Activated B cell treated with CpG ODN at 0.5 μM for 24 hours (primary cell): ENCODE measurements at places on chromosomes 3 and 15.

DNA sequence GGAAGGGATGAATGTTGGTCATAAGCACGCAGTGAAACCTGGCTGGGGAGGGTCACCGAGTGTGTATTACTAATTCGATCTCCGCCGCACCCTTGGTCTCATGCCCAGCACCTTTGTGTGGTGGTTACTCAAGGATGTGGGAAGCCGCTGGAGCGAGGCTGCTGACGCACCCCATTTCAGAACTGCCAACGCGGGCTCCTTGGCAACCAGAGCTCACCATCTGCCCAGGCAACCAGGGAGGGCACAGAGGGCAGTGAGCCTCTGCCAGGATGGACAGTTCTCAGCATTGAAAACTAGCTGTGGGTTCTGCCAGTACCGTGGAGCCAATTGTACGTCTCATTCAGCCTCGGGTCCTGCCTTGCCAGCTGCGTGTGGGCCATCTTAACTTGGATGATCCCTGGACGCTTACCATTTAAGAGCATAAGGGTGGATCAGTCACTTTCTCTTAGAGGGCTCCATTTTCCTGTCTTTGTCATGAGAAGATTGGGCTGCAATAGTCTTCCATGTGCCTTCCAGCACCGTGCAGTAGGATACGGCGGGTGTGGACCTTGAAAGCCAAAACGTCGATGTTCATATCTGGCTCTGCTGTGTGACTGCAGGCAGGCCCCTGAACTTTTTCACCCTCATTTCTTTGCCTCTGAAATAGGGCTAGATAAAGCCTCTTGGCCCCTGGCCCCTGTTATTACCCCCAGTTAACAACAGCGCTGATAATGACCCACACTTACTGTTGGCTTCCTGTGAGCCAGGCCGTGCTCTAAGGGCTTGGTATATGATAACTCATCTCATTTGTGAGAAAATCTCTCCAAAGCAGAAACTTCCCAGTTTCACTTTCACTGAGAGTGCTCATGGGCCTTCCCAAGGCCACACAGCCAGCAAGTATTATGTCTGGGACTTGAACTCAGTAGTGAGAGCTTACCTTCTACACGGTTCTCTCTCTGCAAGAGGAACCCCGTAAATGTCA is 238.8 kb downstream of the OPA1 start:
- no peak for DNase-seq
- H3K27ac ChIP-seq: peak overlapping the region; percentile 87
- peak overlapping the region; percentile 48 for H3K4me3 ChIP-seq
- H3K36me3 ChIP-seq: no peaks in the 10 kb centered on the region

DNA sequence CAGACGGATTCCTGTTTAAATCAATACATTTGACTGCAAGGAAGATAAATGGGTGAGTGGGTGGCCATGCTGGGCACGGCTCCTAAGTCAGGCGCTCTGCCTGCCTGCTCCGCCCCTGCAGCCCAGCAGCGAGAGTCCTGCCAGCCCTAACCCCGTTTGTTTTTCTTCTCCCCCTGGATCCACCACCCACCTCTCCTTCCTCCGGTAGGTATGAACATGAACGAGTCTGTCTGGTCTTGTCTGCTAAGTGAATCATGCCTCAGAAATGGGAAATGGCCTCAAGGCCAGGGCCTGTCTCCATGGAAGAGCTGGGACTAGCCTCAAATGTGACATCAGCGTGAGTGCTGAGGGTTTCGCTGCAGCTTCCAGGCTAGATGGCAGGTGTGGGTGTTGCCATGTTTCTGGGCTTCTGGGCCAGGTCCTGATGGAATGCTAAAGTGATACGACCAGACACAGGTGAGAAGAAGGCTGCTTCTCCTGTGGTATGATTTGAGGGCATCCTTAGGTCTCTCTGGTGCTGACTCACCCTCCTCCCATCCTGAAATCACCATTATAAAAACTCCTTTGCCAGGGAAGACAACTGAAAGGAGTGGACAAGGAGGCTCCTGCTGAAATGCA is 5.6 kb upstream of the FEM1B start:
- no peaks in the 10 kb centered on the region for H3K36me3 ChIP-seq
- H3K4me1 ChIP-seq: peaks cover 7% of the 10 kb centered on the region
- H3K27me3 ChIP-seq: peaks cover 12% of the 10 kb centered on the region
- no peak for DNase-seq
- no peak overlapping the region for H3K4me3 ChIP-seq

DNA sequence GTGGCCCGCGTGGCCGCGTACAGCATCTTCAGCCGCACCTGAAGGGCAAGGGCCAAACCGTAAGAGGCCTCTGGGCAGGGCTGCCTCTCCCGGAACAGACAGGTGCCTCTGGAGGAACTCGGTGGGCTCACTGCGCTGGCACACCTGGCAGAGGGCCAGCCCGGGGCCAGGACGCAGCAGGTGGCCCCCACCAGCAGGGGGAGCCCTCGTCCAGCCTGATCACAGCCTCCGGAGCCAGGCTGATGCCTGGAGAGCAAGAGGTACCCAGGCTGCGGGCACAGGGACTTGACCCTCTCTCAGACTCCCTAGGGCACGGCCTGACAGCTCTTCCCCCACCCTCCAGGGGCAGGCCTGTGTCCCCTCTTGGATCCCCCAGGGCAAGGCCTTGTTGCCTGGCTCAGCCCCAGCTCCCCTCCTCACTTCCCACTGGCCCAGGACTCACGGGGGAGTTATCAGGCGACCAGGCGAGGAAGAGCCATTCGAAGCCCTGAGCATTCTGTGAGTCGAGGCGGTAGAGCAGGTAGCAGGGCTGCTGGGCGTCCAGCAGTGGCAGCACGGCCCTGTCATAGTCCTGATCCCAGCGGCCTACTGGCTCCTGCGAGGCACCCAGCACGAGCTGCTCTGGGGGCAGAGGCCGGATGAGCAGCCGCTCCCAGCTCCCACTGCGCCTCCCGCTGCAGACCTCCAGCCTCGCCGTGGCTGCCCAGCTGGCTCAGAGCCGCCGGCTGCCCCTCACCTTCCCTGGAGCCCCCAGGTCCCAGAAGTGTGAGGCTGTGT is 6.2 kb upstream of the TLR9 start:
- no peak overlapping the region for H3K4me3 ChIP-seq
- no peak overlapping the region for H3K27ac ChIP-seq
- H3K27me3 ChIP-seq: no peaks in the 10 kb centered on the region
- peaks cover 65% of the 10 kb centered on the region for H3K36me3 ChIP-seq
- peaks cover 50% of the 10 kb centered on the region for H3K4me1 ChIP-seq

DNA sequence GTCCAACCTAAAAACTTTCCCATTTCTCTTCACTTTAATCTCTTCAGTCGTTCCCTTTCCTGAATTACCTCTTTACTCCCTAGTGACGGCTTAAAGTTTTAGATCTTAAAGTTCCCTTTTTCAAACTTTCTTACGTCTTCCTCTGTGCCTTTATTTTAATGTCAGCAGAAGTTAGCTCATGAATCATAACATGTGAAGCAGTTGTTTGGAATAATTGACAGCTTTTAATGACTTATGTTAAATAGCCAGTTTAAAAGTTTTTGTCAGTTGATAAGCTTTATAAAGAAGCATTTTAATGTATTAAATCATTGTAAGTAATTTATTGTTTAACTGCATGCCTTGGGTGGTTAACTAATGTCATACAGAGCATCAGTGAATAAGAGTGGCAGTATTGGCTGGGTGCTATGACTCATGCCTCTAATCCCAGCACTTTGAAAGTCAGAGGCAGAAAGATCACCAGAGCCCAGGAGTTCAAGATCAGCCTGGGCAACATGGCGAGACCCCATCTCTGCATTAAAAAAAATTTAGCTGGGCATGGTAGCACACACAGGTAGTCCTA is 33.9 kb downstream of the PIK3CA start:
- H3K4me1 ChIP-seq: peaks cover 45% of the 10 kb centered on the region
- DNase-seq: no peak
- H3K27me3 ChIP-seq: no peaks in the 10 kb centered on the region
- peak overlapping the region; percentile 70 for H3K27ac ChIP-seq

- no peaks in the 10 kb centered on the region for H3K27me3 ChIP-seq
- no peak overlapping the region for H3K4me3 ChIP-seq
- H3K4me1 ChIP-seq: peaks cover 5% of the 10 kb centered on the region
- peaks cover 8% of the 10 kb centered on the region for H3K36me3 ChIP-seq
- no peak overlapping the region for H3K27ac ChIP-seq
Measured at GRCh38 chr15:64521201-64521600, 60.8 kb downstream of the ZNF609 start.

- H3K27me3 ChIP-seq: peaks cover 4% of the 10 kb centered on the region
- H3K36me3 ChIP-seq: no peaks in the 10 kb centered on the region
- H3K4me3 ChIP-seq: no peak overlapping the region
- no peak for DNase-seq
- no peaks in the 10 kb centered on the region for H3K4me1 ChIP-seq
Measured at GRCh38 chr15:67307156-67307555, 52.6 kb downstream of the IQCH start.

GRCh38 chr15:39472621-39473297 is 108.1 kb upstream of the THBS1 start:
- H3K27ac ChIP-seq: no peak overlapping the region
- DNase-seq: no peak
- H3K36me3 ChIP-seq: no peaks in the 10 kb centered on the region
- H3K4me3 ChIP-seq: no peak overlapping the region

DNA sequence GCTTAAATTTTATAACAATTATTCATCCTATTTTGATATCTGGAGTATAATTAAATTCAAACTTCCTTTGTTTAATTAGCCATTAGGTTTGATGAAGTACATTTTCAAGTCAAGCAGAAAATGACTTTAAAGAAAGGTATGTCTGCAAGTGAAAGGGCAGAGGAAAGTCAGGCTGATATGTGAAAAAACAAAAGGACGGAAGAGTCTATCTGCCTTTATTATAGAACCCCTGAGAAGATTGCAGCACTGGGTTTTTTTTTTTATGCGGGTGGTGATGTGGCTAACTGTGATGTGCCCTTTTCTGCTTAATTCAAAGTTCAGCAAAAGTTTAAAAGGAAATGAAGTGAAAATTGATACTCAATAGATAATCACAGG is 83.2 kb downstream of the COL8A1 start:
- DNase-seq: no peak
- H3K27ac ChIP-seq: no peak overlapping the region
- no peak overlapping the region for H3K4me3 ChIP-seq
- no peaks in the 10 kb centered on the region for H3K4me1 ChIP-seq
- H3K36me3 ChIP-seq: no peaks in the 10 kb centered on the region
- H3K27me3 ChIP-seq: peaks cover 2% of the 10 kb centered on the region

- no peak overlapping the region for H3K4me3 ChIP-seq
- DNase-seq: no peak
- no peaks in the 10 kb centered on the region for H3K36me3 ChIP-seq
- no peak overlapping the region for H3K27ac ChIP-seq
Measured at GRCh38 chr3:116367761-116368395, 77.4 kb downstream of the LSAMP start.

GRCh38 chr3:52714335-52715302 is 8.7 kb downstream of the SPCS1 start:
- H3K36me3 ChIP-seq: peaks cover 29% of the 10 kb centered on the region
- H3K27ac ChIP-seq: no peak overlapping the region
- H3K4me1 ChIP-seq: peaks cover 17% of the 10 kb centered on the region

- no peaks in the 10 kb centered on the region for H3K27me3 ChIP-seq
- H3K36me3 ChIP-seq: no peaks in the 10 kb centered on the region
- no peak overlapping the region for H3K4me3 ChIP-seq
- H3K4me1 ChIP-seq: no peaks in the 10 kb centered on the region
- no peak for DNase-seq
Measured at GRCh38 chr3:23697416-23697815, 108.3 kb upstream of the UBE2E1 start.

DNA sequence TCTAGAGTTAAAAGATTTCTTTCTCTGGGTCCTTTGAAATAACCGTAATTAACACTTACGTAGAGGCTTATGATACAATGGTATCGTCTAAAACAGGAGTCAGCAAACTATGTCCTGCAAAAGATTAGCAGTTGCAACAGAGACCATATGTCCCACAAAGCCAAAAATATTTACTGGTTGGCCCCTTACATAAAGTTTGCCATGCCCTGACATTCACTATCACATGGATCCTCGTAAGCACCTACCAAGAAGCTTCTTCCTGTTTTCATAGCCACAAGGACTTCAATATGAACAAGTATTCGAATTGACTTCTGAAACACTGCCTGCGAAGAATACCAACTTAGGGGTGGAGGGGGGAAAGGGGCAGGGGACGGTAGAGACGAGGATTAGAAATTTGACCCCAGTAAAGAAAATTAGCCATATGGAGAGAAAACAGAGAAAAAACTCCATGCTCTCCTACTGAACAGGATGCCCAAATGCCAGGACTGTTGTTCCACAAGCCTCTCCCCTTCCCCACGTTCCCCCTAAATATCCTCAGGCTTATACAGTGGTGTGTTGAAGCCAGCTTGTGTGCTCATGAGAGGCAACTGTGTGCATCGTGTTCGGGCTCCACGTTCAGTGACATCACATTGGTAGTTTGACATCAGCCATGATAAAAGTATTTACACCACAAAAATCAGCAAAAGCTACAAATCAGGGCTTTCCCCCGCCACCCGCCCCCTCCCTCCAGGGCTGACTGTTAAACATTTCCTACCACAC is 144.1 kb upstream of the HES1 start:
- peaks cover 9% of the 10 kb centered on the region for H3K27me3 ChIP-seq
- no peak overlapping the region for H3K4me3 ChIP-seq
- H3K27ac ChIP-seq: no peak overlapping the region
- H3K36me3 ChIP-seq: no peaks in the 10 kb centered on the region

GRCh38 chr3:8712908-8713255 is 20.7 kb upstream of the CAV3 start:
- no peak overlapping the region for H3K4me3 ChIP-seq
- H3K27ac ChIP-seq: no peak overlapping the region
- no peak for DNase-seq
- H3K36me3 ChIP-seq: no peaks in the 10 kb centered on the region

- H3K4me1 ChIP-seq: peaks cover 19% of the 10 kb centered on the region
- no peaks in the 10 kb centered on the region for H3K36me3 ChIP-seq
- no peak overlapping the region for H3K27ac ChIP-seq
- no peaks in the 10 kb centered on the region for H3K27me3 ChIP-seq
- DNase-seq: no peak
- H3K4me3 ChIP-seq: no peak overlapping the region
Measured at GRCh38 chr3:67064105-67064504, 66.0 kb downstream of the KBTBD8 start.

DNA sequence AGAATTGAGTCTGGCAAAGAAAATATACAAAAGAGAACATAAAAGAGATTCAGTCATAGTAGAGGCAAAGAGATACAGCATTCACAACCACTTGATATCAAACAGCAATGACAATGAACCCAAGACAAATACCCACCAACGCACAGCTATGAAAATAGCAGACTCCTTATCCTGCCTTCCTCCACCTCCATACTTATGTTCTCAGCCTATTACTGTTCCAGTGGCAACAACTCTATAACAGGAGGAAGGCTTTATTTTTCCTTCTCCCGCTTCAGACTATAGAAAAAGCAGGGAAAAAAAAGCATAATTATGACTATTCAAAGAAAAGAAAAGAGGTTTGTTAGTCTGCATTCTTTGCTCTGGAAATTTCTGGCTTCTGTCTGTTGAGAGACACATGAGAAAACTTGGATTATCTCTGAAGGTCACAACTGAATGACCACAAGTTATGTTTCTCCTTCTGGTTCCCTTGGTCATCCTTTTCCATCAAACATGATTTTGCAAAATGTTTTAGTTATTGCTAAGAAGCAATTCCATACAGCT is 81.2 kb upstream of the PLXND1 start:
- H3K27me3 ChIP-seq: no peaks in the 10 kb centered on the region
- no peak overlapping the region for H3K27ac ChIP-seq
- no peaks in the 10 kb centered on the region for H3K36me3 ChIP-seq
- no peak overlapping the region for H3K4me3 ChIP-seq
